Activated naive CD8-positive, alpha-beta T cell treated with anti-CD3 and anti-CD28 coated beads, Interleukin-2, amount 10 ng/mL, durations not matched to agents 7 days and 5 days (primary cell): ENCODE measurements at places on chromosomes 2 and 18. TPM values are rescaled to one million over a fixed set of nuclear protein-coding genes. Genes with fewer than 3 reads are reported as not detected.

UPP2 gene
- not detected for total RNA-seq

C2orf74 gene
- total RNA-seq, result 7.6 TPM

ICOS gene
- 32.2 TPM for total RNA-seq

POMC gene
- total RNA-seq, result 6.1 TPM

SULT1C2 gene
- not detected for total RNA-seq

RASGRP3 gene
- 7.5 TPM for total RNA-seq

GRCh38 chr2:33275689-33276444 lies 200.6 kb upstream of the RASGRP3 start:
- no peak for DNase-seq
- peaks cover 2% of the 10 kb centered on the region for H3K4me1 ChIP-seq
- H3K27ac ChIP-seq, result no peak overlapping the region
- no peak overlapping the region for H3K4me3 ChIP-seq

GRCh38 chr2:104462731-104463130 lies 391.2 kb upstream of the POU3F3 start:
- no peaks in the 10 kb centered on the region for H3K36me3 ChIP-seq
- no peaks in the 10 kb centered on the region for H3K4me1 ChIP-seq
- no peak overlapping the region for H3K27ac ChIP-seq
- no peak overlapping the region for H3K4me3 ChIP-seq
- H3K27me3 ChIP-seq, result peaks cover 14% of the 10 kb centered on the region
- DNase-seq, result no peak

- peaks cover 5% of the 10 kb centered on the region for H3K27me3 ChIP-seq
- DNase-seq, result no peak
- H3K4me1 ChIP-seq, result peaks cover 3% of the 10 kb centered on the region
- H3K36me3 ChIP-seq, result no peaks in the 10 kb centered on the region
- no peak overlapping the region for H3K4me3 ChIP-seq
Observed at GRCh38 chr18:74438091-74438490, 19.0 kb downstream of the DIPK1C start.

GRCh38 chr18:6929370-6930102 lies 188.1 kb downstream of the LAMA1 start:
- H3K36me3 ChIP-seq, result no peaks in the 10 kb centered on the region
- H3K27ac ChIP-seq, result no peak overlapping the region

- H3K27ac ChIP-seq, result no peak overlapping the region
- H3K27me3 ChIP-seq, result no peaks in the 10 kb centered on the region
- no peaks in the 10 kb centered on the region for H3K4me1 ChIP-seq
- no peak for DNase-seq
- H3K4me3 ChIP-seq, result no peak overlapping the region
- no peaks in the 10 kb centered on the region for H3K36me3 ChIP-seq
Observed at GRCh38 chr2:109438773-109439389, 174.9 kb downstream of the SEPTIN10 start.

GRCh38 chr2:142131010-142131669 lies at the start of gene LRP1B:
Gene LRP1B, minus strand, starts transcription at chr2:142131016. Its CDS starts 287 bp downstream, at chr2:142130729.
- H3K36me3 ChIP-seq, result no peaks in the 10 kb centered on the region
- peak within 1 kb of the TSS; percentile 73 for H3K4me3 ChIP-seq
- H3K27me3 ChIP-seq, result peaks cover 41% of the 10 kb centered on the region
- no peak for DNase-seq
- H3K27ac ChIP-seq, result no peak within 1 kb of the TSS

- no peak overlapping the region for H3K27ac ChIP-seq
- peaks cover 11% of the 10 kb centered on the region for H3K4me1 ChIP-seq
Observed at GRCh38 chr2:203908797-203909185, 27.8 kb upstream of the ICOS start.

DNA sequence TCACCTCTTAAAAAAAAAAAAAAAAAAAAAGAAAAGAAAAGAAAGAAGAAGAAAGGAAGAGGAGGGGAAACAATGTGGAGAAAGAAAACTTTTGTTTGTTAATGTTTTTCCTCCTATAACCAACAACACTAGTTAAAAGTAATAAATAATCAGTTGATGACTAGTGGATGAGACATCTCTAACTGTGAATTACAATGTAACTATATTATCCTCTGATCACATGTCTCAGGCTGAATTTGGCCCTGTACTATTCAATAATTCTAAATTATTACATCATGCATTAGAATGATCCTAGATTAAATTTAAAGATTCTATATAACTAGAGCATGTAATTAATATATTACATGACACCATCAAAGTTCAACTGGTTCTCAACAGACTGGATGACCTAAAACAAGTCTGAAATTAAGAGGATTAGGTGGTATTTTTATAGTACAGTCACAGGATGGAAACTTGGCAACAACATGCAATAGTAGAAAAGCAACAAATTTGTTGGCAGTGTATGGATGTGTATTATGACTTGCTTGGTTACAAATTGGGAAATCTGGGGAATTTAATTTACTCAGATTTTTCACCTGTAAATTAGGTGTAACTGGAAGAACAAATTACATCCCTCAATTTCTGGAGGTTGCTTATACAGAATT lies 269.3 kb upstream of the SETBP1 start:
- no peaks in the 10 kb centered on the region for H3K4me1 ChIP-seq
- H3K4me3 ChIP-seq, result no peak overlapping the region
- no peak for DNase-seq
- no peak overlapping the region for H3K27ac ChIP-seq
- H3K27me3 ChIP-seq, result no peaks in the 10 kb centered on the region

DNA sequence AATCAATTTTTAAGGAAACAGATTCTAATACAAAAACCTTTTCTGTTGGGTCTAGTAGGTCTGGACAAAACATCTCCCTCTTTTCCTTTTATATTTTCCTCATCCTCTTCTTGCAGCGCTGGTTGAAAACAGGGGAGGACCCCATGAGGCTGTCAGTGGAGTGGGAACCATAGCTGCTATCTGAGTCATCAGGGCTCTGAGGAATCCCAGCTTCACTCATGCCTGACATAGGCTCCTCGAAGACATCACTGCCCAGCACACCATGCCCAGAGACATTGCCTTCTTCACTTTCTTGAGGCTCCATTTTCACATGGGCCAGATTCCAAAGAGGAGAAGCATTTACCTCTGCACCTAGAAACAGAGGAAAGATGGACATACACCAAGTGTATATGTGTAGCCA lies 10.0 kb downstream of the SUPT7L start:
- H3K4me1 ChIP-seq, result peaks cover 6% of the 10 kb centered on the region
- H3K4me3 ChIP-seq, result no peak overlapping the region

- H3K27me3 ChIP-seq, result peaks cover 25% of the 10 kb centered on the region
- no peaks in the 10 kb centered on the region for H3K36me3 ChIP-seq
- no peak overlapping the region for H3K4me3 ChIP-seq
- H3K4me1 ChIP-seq, result no peaks in the 10 kb centered on the region
Observed at GRCh38 chr18:76568731-76569130, 73.7 kb upstream of the ZNF516 start.

DNA sequence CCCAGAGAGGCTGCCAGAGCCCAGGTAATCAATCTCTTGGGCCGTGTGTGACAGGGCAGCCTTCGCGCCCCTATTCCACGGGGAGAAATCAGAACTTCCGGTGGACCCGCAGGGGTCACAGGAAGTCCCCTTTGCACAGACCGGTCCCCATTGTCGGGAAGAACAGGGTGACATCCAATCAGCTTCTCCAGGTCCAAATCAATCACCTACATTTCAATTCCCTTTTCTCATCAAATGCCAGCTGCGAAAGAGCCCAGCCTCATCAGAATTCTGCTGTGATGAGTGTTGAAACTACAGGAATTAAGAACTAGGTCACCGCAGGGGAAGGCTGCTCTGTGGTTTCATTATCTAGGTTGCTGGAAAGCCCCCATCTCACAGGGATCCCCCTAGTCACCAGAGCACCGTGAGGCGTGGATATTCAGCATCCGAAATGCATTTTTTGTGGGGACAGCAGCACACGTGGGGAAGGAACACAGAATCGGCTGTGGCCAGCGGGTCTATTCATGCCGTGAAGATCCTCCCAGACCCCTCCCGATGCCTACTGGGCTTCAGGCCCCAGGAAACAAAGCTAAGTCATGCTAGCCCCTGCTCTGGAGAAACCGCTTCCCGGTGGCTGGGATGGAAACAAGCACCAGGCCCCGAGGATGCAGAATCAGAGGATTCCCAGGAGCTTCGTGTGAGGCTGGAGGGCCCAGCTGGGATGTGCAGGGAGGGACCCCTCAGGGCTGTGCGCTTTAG lies 193.7 kb upstream of the ID2 start:
- H3K27ac ChIP-seq, result peak overlapping the region; percentile 78
- DNase-seq, result no peak
- H3K36me3 ChIP-seq, result no peaks in the 10 kb centered on the region
- peaks cover 42% of the 10 kb centered on the region for H3K4me1 ChIP-seq
- peak overlapping the region; percentile 64 for H3K4me3 ChIP-seq

GRCh38 chr2:238851761-238852160 lies 3.9 kb downstream of the TWIST2 start:
- no peaks in the 10 kb centered on the region for H3K36me3 ChIP-seq
- no peak overlapping the region for H3K4me3 ChIP-seq
- DNase-seq, result no peak
- no peak overlapping the region for H3K27ac ChIP-seq

- no peak for DNase-seq
- no peaks in the 10 kb centered on the region for H3K4me1 ChIP-seq
- H3K27ac ChIP-seq, result no peak overlapping the region
- no peaks in the 10 kb centered on the region for H3K27me3 ChIP-seq
Observed at GRCh38 chr2:127320586-127321275, 26.8 kb upstream of the ERCC3 start.

DNA sequence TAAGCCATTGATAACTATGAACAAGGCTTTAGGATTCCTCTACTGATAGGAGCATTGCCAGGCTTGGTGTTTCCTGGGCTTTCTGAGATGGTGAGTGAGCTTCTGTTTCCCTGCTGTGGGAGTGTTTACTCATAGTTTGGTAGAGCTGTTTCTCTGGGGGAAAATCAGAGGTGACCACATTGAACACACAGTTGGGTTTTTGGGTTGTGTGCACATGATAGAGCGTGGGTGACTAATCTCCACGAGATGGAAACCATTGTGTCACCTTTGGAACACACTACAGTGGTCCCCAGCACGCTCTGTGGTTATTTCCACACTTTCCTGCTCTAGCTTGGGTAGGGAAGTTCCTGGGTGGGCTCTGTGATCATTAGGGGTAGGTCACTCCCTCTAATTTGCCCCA lies 5.4 kb downstream of the IL1R1 start:
- H3K4me3 ChIP-seq, result no peak overlapping the region
- no peak for DNase-seq
- H3K27me3 ChIP-seq, result peaks cover 8% of the 10 kb centered on the region
- H3K36me3 ChIP-seq, result peaks cover 12% of the 10 kb centered on the region
- H3K4me1 ChIP-seq, result peaks cover 8% of the 10 kb centered on the region

GRCh38 chr2:72716601-72717000 lies 109.2 kb downstream of the EXOC6B start:
- no peaks in the 10 kb centered on the region for H3K27me3 ChIP-seq
- peaks cover 8% of the 10 kb centered on the region for H3K4me1 ChIP-seq
- no peak overlapping the region for H3K4me3 ChIP-seq
- H3K27ac ChIP-seq, result no peak overlapping the region

GRCh38 chr2:225889452-225889851 lies 489.9 kb downstream of the NYAP2 start:
- peaks cover 4% of the 10 kb centered on the region for H3K27me3 ChIP-seq
- H3K27ac ChIP-seq, result no peak overlapping the region
- no peaks in the 10 kb centered on the region for H3K4me1 ChIP-seq
- DNase-seq, result no peak
- H3K4me3 ChIP-seq, result no peak overlapping the region

DNA sequence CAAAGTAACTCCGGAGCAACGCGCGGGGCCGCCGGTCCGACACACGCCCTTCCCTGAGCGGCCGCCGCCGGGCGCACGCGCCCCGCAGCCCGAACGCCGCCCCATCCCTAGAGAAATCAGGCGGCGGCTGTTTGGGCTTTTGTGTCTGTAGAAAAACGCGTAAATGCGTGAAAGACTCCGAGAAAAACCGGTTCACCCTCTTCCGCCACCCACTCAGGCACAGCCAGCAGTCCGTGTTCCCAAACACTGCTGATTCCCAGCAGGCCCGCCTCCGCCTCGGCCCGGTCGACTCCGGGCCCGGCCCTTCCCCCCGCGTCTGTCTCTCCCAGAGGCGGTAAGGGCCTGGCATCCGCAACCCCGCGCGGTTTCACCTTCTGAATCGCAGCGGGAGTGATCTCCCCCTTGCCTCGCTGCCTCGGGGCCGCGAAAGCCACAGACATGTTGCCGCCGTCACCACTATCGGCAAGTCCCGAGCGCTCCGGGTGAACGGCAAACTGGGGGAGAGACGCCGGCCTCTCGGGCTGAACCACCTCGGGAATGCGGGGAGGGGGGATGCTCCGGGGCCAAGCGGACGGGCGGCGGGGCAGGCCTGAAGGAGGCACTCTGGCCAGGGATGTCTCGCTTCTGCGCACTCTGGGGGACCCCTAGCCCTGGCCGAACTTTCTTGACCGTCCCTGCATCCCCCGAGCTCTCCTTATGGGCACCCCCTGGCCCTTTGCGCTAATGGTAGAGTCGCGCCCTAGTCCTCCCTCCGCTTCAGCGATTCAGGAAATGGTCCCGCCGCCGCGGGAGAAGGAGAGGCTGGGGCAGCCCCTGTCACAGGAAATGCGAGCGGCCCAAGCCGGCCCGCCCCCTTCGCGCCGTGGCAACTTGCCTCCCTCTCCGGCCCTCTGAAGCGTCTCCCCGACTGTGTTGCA lies at the start of gene SS18:
TSS of gene SS18 (minus strand) at position 484 of the 917 bp plus-strand sequence. CDS start at position 440, 44 bp downstream.
- peak; percentile 90 for DNase-seq
- H3K4me3 ChIP-seq, result peak within 1 kb of the TSS; percentile 98
- peaks cover 9% of the 10 kb centered on the region for H3K36me3 ChIP-seq
- H3K4me1 ChIP-seq, result peaks cover 24% of the 10 kb centered on the region
- H3K27me3 ChIP-seq, result no peaks in the 10 kb centered on the region
- H3K27ac ChIP-seq, result peak within 1 kb of the TSS; percentile 98

DNA sequence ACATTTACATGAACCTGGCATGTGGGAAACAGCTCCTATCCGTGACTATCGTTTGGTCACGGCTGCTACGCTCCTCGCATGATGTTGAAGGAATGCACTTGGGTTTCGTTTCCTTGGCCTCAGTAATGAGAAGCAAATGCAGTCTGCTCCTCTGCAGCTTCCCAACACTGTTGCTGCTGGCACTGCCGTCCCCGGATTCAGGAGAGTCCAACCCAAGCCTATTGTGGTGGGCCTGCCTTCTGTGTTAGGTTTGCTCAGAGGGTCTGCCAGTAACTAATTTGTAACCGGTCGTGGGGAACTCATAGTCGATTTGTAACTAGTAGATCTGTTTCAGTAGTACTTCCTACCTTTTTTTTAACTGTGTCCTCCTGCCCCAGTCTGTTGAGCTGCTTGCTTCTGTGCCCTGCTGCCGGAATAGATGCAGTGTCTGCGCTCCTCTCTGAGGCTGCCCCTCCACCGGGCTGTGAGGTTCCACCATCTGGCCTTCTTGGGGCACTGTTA lies 58.4 kb downstream of the WDSUB1 start:
- H3K27ac ChIP-seq, result no peak overlapping the region
- H3K4me3 ChIP-seq, result no peak overlapping the region
- peaks cover 29% of the 10 kb centered on the region for H3K4me1 ChIP-seq
- peaks cover 3% of the 10 kb centered on the region for H3K36me3 ChIP-seq
- H3K27me3 ChIP-seq, result no peaks in the 10 kb centered on the region
